Esophagus mucosa (tissue), 1 donor: ENCODE measurements at places on chromosomes 11 and 22. TPM values are rescaled to one million over a fixed set of nuclear protein-coding genes. Genes with fewer than 3 reads are reported as not detected.

The MUC5AC gene
- not detected for total RNA-seq

The PNPLA5 gene
- total RNA-seq = not detected

The DEAF1 gene
- total RNA-seq = 23.8 TPM

The TCP11L1 gene
- total RNA-seq = 7.6 TPM

The WBP2NL gene
- 0.60 TPM for total RNA-seq

- ATAC-seq = no peak
Measured at GRCh38 chr11:43952401-43953342, 10.2 kb downstream of the C11orf96 start.

DNA sequence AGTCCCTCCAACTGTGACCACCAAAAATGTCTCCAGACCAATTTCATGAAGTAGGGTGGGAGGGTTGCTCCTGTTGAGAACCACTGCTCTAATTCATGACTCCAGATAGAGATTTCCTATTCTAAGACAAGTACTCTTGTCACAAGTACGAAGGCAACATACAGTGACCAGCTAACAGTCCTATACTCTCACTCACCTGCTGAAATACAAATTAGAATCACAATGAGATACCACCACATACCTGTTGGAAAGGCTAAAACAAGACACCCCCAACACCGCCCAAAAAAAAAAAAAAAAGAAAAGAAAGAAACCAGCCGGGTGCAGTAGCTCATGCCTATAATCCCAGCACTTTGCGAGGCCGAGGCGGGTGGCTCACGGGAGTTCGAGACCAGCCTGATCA is 310.5 kb downstream of the SWAP70 start:
- no peak for ATAC-seq

- ATAC-seq = no peak
Measured at GRCh38 chr11:60376601-60377000, 1.7 kb upstream of the MS4A7 start.

- ATAC-seq = peak; percentile 67
Measured at GRCh38 chr22:39388261-39389011, 11.1 kb upstream of the TAB1 start.

DNA sequence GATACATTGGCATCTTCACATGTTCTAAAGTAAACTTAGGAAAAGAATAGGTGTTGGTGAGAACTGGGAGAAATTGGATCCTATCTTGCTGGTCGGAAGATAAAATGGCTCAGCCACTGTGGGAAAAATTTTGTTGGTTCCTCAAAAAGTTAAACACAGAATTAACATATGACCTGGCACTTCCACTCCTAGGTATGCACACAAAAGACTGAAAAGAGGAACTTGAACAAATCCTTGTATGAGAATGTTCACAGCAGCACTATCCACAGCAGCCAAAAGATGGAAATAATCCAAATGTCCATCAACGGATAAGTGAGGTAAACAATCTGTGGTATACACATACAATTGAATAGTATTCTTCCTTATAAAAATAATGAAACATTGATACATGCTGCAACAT is 4.8 kb upstream of the TPH1 start:
- no peak for ATAC-seq

- peak; percentile 63 for ATAC-seq
Measured at GRCh38 chr22:43066844-43067385, 22.3 kb downstream of the TTLL1 start.
